ENCODE measurements at places on chromosomes 12 and 14. TPM values are rescaled to one million over a fixed set of nuclear protein-coding genes. Genes with fewer than 3 reads are reported as not detected.
A peak's percentile ranks its signal among the peaks of the same experiment; 100 is the strongest.

GRCh38 chr12:13210236-13211190 lies 14.0 kb downstream of the EMP1 start:
- no peak overlapping the region for H3K27ac ChIP-seq
- H3K27me3 ChIP-seq = no peaks in the 10 kb centered on the region
- H3K4me1 ChIP-seq = peaks cover 50% of the 10 kb centered on the region
- no peak for DNase-seq

- no peaks in the 10 kb centered on the region for H3K27me3 ChIP-seq
- H3K4me1 ChIP-seq = peaks cover 16% of the 10 kb centered on the region
- H3K4me3 ChIP-seq = no peak overlapping the region
- DNase-seq = no peak
- H3K27ac ChIP-seq = no peak overlapping the region
These were observed 82.4 kb downstream of the WDR20 start for GRCh38 chr14:102222009-102222575.

DNA sequence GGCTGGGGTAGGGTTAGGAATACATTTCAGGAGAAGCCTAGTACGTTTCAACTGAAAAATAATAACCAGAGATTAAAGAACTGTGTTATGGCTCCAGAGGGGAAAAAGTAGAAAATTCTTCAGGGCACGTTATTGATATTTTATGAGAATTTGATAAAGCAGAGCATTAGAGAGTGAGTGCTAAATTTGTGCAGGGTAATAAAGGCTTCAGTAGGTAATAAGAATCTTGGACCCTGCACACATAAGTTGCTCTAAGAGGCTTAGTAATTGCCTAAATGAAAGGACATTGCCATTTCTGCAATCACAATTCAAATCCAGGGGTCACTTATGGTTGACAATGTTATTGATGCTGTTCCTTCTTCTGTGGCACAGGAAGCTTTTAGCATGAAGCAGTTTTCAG lies 439.4 kb upstream of the DCN start:
- H3K4me3 ChIP-seq = no peak overlapping the region
- no peaks in the 10 kb centered on the region for H3K36me3 ChIP-seq
- no peak overlapping the region for H3K27ac ChIP-seq

GRCh38 chr12:68559984-68560850 lies 50.5 kb upstream of the RAP1B start:
- no peak for DNase-seq
- no peaks in the 10 kb centered on the region for H3K36me3 ChIP-seq
- H3K27me3 ChIP-seq = no peaks in the 10 kb centered on the region
- peak overlapping the region; percentile 60 for H3K27ac ChIP-seq

- H3K36me3 ChIP-seq = peaks cover 93% of the 10 kb centered on the region
- H3K4me1 ChIP-seq = no peaks in the 10 kb centered on the region
- no peak overlapping the region for H3K27ac ChIP-seq
- H3K27me3 ChIP-seq = no peaks in the 10 kb centered on the region
- no peak for DNase-seq
These were observed 34.9 kb downstream of the SCFD1 start for GRCh38 chr14:30657050-30657449.

GRCh38 chr12:106248846-106249371 lies 1.1 kb upstream of the CKAP4 start:
- H3K4me3 ChIP-seq = peak overlapping the region; percentile 85
- no peaks in the 10 kb centered on the region for H3K27me3 ChIP-seq
- H3K27ac ChIP-seq = peak overlapping the region; percentile 100
- H3K4me1 ChIP-seq = peaks cover 40% of the 10 kb centered on the region

DNA sequence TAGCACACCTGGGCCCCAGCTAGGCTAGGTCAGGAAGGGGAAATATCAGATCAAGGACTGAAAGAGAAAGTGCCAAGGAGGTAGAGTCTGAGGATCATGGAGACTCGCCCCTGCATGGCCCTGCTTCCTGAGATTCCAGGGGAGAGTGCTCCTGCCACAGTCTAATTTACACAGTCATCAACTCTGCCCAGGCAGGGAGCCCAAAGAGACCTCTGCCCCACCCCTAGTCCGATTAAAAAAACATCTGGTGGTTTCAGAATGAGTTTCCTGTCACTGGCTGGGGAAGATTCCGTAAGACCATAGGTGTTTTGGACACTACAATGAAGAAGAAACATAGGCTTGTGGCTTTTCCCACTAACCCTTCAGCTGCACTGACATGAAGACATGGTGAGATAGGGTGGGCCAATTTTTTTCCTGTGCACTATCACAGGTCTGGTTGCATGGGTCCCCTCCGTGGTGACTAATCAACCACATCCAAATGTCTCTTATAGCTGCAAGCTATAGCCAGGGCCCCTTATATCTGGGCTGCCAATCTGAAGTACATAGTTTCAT lies 31.5 kb upstream of the GZMB start:
- H3K4me1 ChIP-seq = no peaks in the 10 kb centered on the region
- no peak overlapping the region for H3K27ac ChIP-seq
- H3K4me3 ChIP-seq = no peak overlapping the region
- DNase-seq = no peak

DNA sequence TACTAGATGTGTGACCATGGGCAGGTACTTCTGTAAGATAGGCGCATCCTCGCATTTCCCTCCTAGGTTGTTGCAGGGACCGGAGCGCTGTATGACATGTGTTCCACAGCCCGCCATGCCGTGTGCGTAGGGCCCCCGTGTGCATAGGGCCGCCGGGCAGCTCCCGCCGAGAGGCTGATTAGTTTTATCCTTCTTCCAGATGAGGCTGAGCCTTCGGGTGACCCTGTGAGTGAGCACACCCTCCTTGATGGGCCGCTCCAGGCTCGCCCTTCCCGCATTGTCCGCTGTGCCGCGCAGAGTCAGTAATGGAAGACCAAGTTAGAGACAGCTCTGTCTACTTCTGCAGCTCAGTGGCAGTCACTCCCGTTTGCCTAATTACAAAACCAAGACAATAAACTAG lies 72.9 kb upstream of the DYNC1H1 start:
- H3K36me3 ChIP-seq = peaks cover 100% of the 10 kb centered on the region
- H3K4me1 ChIP-seq = no peaks in the 10 kb centered on the region
- H3K27me3 ChIP-seq = no peaks in the 10 kb centered on the region
- no peak overlapping the region for H3K27ac ChIP-seq
- DNase-seq = no peak
- no peak overlapping the region for H3K4me3 ChIP-seq

DNA sequence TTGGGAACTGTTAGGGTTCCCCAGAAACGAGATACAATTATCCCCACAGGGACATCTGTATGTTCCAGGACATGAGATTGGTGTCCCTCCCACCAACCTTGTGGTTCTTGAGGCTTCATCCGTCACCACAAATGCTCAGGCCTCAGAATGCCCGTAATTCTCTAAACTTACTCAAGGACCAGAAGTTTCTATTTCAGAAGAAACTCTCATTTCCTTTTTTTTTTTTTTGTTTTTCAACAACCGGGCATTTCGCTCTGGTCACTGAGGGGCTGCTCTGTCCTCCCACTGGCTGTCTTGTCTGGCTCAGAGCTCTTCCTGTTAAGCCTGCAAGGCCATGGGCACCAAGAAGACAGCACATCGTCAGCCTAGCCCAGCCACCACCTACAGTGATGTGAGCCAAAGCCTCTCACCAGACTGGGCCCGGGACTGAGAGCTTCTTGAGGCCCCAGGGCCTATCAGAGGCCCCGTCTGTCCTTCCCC lies 36.2 kb downstream of the VDR start:
- H3K27me3 ChIP-seq = no peaks in the 10 kb centered on the region
- H3K36me3 ChIP-seq = no peaks in the 10 kb centered on the region
- no peak for DNase-seq

GRCh38 chr12:95202691-95203486 lies 14.4 kb downstream of the FGD6 start:
- H3K4me1 ChIP-seq = peaks cover 5% of the 10 kb centered on the region
- no peaks in the 10 kb centered on the region for H3K27me3 ChIP-seq
- no peak for DNase-seq
- peak overlapping the region; percentile 3 for H3K27ac ChIP-seq
- H3K4me3 ChIP-seq = no peak overlapping the region

GRCh38 chr12:93563807-93564538 lies 8.5 kb upstream of the SOCS2 start:
- peaks cover 43% of the 10 kb centered on the region for H3K36me3 ChIP-seq
- DNase-seq = no peak
- no peak overlapping the region for H3K27ac ChIP-seq
- no peaks in the 10 kb centered on the region for H3K4me1 ChIP-seq
- H3K27me3 ChIP-seq = no peaks in the 10 kb centered on the region

GRCh38 chr14:75831455-75831854 lies 150.3 kb downstream of the TGFB3 start:
- H3K4me1 ChIP-seq = peaks cover 25% of the 10 kb centered on the region
- peak overlapping the region; percentile 51 for H3K27ac ChIP-seq
- no peaks in the 10 kb centered on the region for H3K27me3 ChIP-seq

GRCh38 chr14:57761800-57762199 lies 104.1 kb downstream of the SLC35F4 start:
- no peaks in the 10 kb centered on the region for H3K27me3 ChIP-seq
- no peaks in the 10 kb centered on the region for H3K36me3 ChIP-seq
- H3K4me1 ChIP-seq = no peaks in the 10 kb centered on the region
- no peak overlapping the region for H3K27ac ChIP-seq

GRCh38 chr14:55129086-55129427 lies at the start of gene LGALS3:
TSS of gene LGALS3 (plus strand) at chr14:55129252. CDS start at chr14:55137374, 8,122 bp downstream.
- peak; percentile 78 for DNase-seq
- H3K4me3 ChIP-seq = peak within 1 kb of the TSS; percentile 72
- peaks cover 67% of the 10 kb centered on the region for H3K4me1 ChIP-seq
- H3K36me3 ChIP-seq = no peaks in the 10 kb centered on the region

GRCh38 chr14:33386781-33387180 lies 448.1 kb downstream of the NPAS3 start:
- peaks cover 4% of the 10 kb centered on the region for H3K27me3 ChIP-seq
- no peak for DNase-seq

- H3K27ac ChIP-seq = no peak overlapping the region
- H3K36me3 ChIP-seq = no peaks in the 10 kb centered on the region
- no peaks in the 10 kb centered on the region for H3K4me1 ChIP-seq
- DNase-seq = no peak
- no peaks in the 10 kb centered on the region for H3K27me3 ChIP-seq
These were observed 810.8 kb upstream of the ATXN7L3B start for GRCh38 chr12:73726881-73727280.

DNA sequence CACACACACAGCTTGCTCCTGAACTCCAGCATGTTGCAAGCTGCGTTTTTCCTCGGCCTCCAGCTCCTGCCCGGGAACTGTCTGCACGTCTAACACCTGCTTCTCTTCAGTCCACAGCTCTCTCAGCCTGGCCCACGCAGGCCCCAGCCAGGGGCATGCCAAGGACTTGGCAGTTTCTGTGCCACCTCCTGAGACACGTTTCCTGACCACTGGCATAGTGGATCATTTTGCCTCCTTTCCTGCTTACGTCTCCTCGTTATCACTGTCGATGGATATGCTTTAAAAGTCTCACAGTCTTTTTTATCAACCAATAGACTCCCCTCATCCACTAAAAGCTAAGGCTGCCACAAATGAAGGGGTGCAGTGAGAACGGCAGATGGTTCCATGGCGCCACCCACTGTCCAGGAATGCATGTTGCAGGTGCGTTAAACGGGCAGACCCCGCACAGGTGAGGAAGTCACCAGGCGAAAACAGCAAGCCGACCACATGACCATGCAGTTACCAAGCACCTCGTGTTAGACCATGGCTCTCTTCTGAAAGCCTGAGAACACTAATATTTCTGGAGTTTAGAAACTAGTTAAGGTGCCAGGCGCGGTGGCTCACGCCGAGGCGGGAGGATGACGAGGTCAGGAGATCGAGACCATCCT lies 14.7 kb upstream of the TEAD4 start:
- no peak overlapping the region for H3K4me3 ChIP-seq
- H3K36me3 ChIP-seq = peaks cover 24% of the 10 kb centered on the region
- peak; percentile 27 for DNase-seq
- no peaks in the 10 kb centered on the region for H3K27me3 ChIP-seq
- H3K4me1 ChIP-seq = peaks cover 4% of the 10 kb centered on the region

DNA sequence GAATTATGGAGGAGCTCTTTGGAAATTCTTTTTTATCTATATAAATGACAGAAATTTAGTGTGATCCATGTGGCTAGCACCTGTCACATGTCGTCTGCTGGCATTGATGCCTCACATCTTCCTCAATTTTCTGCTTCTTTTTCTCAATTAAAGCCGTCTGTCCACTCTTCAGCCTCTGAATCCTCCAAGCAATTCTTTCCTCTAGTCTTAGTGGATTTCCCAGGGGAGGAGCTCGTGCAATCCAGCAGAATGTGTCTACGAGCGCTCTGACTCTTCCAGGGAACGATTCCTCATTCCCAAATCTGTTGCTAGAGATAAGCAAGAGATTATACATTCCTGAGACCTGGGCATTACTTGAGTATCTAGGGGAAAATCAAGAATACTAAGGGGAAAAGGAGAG lies 176.6 kb downstream of the EMP1 start:
- no peak for DNase-seq
- H3K27me3 ChIP-seq = peaks cover 5% of the 10 kb centered on the region
- H3K4me1 ChIP-seq = no peaks in the 10 kb centered on the region
- no peak overlapping the region for H3K27ac ChIP-seq
- no peak overlapping the region for H3K4me3 ChIP-seq
- H3K36me3 ChIP-seq = no peaks in the 10 kb centered on the region

DNA sequence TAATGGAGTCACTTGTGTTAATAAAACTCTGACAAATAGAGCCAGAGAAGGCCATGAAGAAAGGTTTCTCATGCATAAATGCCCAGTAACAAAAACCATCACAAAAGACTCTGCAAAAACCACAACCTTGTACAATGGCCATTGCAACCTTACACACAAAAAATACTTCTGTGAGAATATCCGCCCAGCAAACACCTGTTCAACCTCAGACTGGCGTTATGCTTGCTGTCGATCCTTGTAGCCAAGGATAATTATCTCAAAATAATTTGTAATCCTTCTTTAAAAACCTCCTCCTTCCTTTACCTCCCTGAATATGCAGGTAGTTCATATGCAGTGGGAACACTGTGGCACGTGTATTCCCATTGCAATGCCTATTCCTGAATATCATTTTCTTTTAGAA lies 157.1 kb downstream of the SLC41A2 start:
- H3K27me3 ChIP-seq = no peaks in the 10 kb centered on the region
- no peaks in the 10 kb centered on the region for H3K36me3 ChIP-seq
- no peak overlapping the region for H3K4me3 ChIP-seq
- no peaks in the 10 kb centered on the region for H3K4me1 ChIP-seq
- DNase-seq = no peak
- no peak overlapping the region for H3K27ac ChIP-seq

Gene ASCL1
- not detected for total RNA-seq

Gene GLIPR1L1
- not detected for total RNA-seq

Gene KRT1
- total RNA-seq = not detected

Gene LRIG3
- 6.3 TPM for total RNA-seq

Gene PKP2
- 280 TPM for total RNA-seq

Gene GALNT16
- 106 TPM for total RNA-seq

Gene HSP90B1
- 249 TPM for total RNA-seq

Gene CD163L1
- total RNA-seq = 2.2 TPM

Data from heart right ventricle (tissue), 16 donors.